ENCODE measurements at places on chromosomes 4 and X.
A peak's percentile ranks its signal among the peaks of the same experiment; 100 is the strongest.

DNA sequence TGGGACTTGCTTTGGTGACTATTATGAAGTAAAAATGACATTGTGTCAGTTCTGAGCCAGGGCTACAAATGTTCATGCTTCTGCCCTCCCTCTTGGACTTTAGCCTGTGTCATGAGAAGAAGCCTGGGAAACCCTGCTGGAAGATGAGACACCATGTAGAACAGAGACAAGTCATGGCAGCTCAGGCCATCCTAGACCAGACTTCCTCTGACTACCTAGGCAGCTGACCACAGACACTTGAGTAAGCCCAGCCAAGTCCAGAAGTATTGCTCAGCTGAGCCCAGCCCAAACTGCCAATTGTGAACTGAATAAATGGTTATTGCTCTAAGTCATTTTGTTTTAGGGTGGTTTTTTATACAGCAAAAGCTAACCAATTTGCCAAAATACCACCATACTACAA is 467.6 kb upstream of the CNKSR2 start:
- no peak for DNase-seq

DNA sequence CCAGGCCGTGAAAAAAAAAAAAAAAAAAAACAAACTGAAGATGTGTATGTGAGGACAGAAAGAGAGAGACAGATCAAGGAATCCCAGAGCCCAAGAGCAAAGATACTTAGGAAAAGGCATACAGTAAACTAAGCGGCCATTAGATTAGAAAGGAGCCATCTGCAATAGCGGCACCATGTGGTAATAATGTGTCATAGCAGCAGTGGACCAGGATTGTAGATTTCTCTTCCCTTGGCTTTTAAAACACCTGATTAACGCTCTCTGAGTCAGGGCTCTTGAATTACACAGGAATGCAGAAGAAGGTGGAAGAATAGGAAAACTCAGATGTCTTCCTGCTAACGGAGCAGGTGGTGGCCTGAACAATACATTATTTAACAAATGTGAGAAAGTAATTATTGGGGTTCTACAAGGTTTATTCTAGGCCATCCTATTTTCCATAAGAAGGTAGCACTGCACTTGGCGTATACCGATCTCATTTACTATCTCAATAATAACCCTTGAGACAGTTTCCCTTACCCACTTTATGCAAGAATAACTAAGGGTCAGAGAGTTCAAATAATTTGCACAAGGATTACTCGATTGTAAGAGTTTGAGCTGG is 182.7 kb downstream of the KCNIP4 start:
- DNase-seq: peak; percentile 20

GRCh38 chrX:9997524-9997923 is 30.4 kb downstream of the CLDN34 start:
- no peak for DNase-seq

DNA sequence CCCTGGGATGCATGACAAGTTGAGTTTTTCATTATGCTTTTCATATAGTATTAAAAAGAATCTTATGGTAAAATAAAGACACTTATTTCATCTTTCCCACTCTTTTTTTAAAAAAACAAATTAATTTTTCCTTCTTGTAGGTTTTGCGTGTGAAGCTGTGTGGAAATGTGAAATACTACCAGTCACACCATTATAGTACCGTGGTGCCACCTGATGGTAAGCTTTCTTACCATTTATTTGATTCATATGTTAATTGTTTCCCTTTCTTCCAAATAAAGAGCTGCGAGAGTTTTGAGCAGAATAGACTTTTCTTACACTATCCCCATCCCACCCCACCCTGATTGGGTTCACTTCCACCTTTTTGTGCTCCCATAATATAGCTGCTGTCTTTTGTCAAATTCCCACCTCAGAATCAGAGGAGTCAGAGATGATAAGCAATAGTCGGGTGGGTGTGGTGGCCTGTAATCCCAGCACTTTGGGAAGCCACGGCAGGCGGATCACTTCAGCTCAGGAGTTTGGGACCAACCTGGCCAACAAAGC is 44.3 kb downstream of the CASP6 start:
- DNase-seq: no peak

GRCh38 chr4:79044141-79044659 is 105.0 kb upstream of the PAQR3 start:
- DNase-seq: no peak

DNA sequence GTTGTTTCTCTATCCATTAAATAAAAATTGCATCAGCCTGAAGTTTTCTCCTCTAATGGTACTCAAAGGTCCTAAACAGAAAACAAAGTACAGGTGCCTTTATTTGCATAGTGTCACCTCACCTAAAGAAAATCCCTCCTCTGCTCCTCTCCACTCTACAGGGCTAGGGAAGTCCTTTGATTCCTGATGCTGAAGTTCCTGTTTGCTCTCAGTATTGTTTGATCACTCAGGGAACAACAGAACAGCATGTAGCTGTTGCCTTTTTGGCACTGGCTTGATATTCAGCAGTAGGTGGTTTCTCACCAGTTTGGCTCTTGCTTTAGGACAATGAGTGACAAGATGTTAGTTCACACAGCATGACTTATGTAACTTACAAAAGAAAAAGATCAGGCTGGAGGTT is 156.2 kb upstream of the SLC7A11 start:
- DNase-seq: no peak

DNA sequence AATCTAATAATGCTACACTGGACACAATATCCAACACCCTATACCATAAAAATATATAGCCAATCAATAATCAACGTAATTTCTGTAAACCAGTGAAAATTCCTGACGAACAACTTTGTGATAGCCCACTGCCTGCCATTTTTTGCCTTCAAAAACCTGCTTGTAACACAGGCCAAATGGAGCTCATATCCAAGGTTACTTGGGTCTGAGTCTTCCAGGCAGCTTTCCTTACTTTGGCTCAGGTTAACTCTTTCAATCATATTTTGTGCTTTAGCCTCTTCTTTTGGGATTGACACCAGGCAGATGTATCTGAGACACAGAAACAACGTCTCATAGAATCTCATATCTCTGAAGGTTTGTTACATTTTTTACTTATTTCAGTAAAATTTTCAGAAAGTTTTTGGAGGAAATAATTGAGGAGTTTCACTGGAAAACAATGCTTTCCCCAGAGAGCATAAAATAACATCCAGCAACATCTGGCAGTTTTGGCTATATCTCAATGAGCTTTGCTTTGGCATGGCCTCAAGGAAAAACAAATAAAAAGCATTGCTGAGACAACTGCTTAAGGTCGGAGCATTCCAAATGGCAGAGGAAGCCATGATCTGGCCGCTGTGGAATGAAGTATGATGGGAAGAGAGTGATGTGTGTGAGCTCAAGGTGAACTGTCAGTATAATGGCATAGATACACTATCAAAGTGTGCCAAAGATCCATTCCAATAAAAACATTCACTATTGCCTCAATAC is 162.9 kb upstream of the SPIN4 start:
- no peak for DNase-seq

DNA sequence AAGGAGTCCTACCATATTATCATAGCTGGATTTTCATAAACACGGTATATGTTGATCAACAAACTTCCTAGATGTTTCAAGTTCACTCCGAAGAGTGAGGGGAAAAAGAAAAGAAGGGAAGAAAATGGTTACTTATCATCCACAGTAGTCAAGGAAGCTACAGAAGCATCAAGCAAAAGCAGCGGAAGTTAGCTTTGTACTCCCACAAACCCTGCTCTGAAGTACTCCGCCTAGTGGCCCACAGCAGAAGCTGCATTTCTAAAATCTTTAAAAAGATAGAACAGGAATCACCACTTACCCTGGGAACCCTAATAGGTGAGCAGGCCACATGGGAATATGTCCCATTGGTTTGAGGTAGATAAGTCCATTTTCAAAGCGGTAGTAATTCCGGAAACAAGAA is 28.5 kb upstream of the FRG1 start:
- no peak for DNase-seq

DNA sequence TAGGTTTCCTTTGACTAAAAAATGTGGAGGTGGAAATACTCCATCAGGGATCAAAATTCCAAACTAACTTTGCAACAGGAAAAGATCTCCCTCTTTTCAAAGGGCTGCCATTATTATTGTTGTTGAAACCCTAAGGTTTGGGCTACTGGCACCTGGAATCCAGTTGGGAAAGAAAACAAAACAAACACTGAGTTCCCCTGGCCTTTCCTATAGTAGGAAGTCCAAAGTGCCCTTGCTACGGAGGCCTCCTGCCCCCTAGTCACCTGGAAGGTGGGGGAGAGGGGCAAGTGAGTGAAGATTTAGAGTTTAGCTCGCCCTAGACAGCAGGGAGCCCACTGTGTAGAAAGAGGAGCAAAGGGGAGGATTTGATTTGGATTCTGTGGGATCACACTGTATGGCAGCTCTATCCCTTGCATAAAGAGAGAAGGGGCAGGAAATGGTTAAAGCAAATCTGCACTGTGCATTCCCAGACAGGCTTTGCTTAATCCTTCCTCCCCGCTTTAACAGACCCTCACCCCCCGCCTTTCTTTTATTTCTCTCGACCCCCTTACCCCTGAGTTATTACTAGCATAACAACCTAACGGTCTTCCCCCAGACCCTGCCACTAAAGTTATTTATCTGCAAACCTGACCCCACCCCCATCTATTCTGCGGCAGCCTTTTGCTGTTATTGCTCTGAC is 627 bp upstream of the FAT4 start:
- no peak for DNase-seq

- no peak for DNase-seq
Observed at GRCh38 chrX:66163849-66164411, at the start of gene HEPH. TSS of gene HEPH (plus strand) at chrX:66164247. CDS start at chrX:66170571, 6,324 bp downstream.

DNA sequence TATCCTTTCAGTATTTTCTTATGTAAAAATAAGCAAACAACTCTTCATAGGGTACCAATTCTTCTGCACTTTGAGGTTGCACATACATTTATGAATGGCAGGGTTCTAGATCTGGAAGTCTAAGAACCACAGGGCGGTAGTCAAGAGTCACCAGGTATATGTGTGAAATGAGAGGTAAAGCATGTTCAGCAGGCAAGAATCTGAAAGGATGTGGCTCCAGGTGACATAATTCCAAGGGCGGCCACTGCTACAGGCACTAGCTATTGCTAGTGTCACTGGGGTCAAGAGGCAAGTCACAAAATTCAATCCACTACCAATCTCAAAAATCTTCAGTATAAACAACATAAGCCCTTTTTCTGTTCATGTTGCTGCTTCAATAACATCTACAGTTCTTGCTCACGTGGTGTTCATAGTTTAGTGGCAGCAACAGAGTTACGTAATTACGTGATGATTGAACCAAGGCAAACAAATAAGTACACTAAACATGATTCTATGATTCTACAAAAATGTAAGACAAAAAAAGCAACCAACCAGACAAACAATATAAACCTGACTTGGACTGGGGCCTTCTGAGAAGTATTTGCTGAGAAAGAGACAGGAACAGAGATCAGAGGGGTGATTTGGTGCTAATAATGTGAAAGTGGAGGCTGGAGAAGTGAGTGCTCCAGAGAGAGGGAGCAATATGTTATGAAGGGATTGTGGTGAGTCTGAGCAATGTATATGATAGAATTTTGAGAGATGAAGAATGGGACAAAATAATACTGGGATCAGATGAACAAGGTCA is 101.7 kb downstream of the NAA11 start:
- no peak for DNase-seq

- no peak for DNase-seq
Observed at GRCh38 chr4:147785129-147785528, 53.2 kb downstream of the ARHGAP10 start.

- no peak for DNase-seq
Observed at GRCh38 chr4:185381288-185382196, 14.2 kb downstream of the LRP2BP start.

DNA sequence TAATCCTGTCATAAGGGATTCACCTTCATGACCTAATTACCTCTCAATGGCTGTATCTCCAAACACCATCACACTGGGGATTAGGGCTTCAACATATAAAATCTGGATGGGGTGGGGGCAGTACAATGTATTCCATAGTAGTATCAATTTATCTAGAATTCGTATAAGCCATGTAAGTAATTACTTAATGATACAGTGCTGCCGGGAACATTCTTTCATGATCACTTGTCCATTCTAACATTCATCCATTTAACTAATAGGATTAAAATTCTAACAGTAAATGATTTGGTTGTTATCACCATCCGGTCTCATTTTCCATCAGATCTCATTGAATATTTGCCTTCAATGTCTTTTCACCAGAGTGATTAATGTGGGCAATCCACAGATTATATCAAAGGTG is 1620.9 kb upstream of the TENM3 start:
- no peak for DNase-seq

DNA sequence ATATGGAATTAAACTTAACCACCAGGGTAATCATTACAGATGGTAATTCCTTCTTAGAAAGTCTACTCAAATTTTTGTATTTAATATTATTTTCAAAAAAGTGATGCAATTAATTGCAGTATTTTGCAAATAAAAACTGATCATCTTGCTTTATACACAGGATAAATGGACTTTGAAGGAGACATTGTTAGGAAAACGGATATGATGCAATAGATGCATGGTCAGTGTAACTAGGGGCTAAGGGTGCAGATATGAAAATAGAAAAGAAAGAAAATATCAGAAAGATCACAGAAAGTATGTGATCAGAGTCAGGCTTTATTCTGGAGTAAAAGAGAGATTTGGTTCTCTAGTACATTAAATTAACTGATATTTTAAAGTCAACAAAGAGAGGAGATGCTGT is 401.7 kb downstream of the TLL1 start:
- no peak for DNase-seq

GRCh38 chrX:19343085-19343534 is 617 bp upstream of the PDHA1 start:
- DNase-seq: no peak

DNA sequence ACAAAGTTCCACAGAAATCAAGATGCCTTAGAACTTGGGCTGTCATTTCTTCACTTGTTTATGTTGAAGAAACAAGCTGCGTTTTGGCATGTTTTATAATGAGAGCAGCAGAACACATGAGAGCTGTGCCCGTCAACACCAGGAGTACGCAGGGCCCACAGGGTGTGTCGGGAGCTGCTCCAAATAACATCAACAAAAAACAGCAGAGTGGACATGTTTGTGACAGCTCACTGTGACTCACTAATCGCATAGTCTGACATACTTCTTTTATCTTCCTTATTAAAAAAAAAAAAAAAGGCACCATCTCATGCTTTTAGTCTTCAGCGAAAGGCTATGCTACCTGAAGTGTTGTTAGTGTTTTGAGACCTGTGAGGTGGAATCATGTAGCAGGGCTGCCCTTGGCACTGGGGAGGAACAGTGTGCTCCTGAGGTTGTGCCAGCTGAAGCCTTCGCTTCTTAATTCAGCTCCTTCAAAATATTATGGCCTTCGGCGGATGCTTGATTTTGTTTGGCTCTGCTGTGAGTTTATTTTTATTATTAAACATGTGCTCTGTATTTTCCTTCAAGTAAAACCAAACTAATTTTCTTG is 32.8 kb downstream of the FHDC1 start:
- DNase-seq: no peak

DNA sequence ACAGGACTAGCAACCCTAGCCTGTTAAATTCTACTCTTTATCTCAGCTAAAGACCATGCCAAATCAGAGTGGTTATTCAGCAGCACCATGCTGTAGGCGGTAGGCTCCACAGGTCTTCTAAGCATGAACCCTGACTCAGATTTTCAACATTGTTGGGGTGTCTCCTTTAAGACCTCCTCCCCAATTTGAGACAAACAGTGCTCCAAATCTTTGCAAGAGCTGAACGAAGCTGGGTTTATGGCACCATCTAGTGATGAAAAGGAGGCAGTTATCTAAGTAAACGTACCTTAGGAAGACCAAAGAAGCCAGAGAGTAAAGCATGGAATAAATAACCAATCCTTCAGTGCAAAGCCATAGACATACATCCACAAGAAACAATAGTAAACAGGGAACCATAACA is 334.5 kb upstream of the SLC7A11 start:
- peak; percentile 29 for DNase-seq

- DNase-seq: no peak
Observed at GRCh38 chr4:142092941-142093340, 456.6 kb downstream of the IL15 start.
